Astrocyte (in vitro differentiated cells and primary cell): ENCODE measurements at places on chromosomes 6 and 20.

DNA sequence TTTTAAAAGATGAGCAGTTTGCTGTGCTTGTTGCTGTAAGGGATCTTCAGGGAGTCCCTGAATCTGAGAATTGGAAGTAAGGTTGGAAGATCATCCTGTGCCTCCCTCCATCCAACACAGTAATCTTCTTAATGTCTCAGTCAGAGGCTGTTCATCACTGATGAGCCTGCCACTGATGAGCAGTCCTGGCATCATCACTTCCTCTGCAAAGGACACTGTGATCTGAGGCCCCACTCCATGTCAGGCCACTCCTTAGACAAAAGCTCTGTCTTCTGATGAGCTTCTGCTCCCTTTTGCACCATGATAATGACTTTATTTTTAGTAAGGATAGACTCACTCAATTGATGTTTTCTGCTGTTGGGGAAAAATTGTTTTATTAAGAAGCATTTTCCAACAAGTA is 121.0 kb downstream of the UST start:
- DNase-seq: no peak

DNA sequence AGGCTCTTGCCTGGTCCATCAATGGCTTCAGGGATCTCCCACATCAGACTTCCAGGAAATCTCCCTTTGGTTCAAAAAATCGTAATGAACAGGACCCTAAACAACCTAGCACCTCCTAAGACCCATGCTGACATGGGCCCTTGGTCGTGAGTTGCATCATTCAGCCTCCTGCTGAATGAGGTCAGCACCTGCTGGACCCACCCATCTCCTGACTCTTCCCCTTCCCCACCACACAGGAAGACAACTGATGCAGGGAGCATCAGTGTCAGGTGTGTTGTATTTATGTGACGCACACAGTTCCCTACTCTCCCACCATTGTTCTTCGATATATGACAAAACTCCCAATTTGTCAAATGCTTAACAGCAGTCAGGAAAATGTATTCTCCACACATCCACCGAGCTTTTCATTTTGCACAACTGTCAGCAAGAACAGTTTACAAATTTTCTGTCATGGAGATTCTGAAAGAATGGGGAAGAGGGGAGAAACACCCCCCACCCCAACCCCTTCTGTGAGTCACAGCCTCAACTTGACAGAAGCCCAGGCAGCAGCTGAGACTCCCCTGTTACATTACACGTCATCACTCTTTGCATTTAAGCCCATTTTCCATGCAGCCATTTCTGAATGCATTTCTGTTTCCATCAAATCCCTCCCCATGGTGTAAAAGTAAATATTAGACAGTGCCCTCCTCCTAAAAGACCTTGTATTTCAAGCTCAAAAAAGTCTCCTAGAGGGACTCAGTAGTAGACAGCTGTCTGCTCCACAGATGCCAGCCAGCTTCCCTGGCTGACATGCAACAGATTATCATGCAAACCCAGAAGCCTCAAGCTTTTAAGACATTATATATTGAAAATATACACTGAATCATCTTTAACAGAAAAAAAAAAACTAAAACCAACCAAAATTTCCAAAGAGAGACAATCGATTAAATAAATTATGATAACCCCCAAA is 577.5 kb downstream of the PTPRT start:
- DNase-seq: no peak

DNA sequence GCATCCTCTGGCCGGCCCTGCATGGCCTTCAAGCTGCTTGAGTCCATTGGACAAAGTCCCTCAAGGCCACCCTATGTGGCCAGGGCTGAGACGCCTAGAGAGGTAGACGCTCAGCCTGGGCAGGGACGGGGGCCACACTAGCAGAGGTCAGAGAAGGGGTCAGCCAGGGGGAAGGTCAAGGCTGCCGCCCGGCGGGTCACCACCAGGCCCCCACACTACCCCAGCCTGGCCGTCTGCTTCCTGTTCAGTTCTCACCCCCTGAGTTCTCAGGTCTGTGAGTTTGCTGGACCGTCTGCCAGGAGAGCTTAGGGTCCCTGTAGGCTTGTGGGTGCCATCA is 37.3 kb downstream of the NTSR1 start:
- no peak for DNase-seq

DNA sequence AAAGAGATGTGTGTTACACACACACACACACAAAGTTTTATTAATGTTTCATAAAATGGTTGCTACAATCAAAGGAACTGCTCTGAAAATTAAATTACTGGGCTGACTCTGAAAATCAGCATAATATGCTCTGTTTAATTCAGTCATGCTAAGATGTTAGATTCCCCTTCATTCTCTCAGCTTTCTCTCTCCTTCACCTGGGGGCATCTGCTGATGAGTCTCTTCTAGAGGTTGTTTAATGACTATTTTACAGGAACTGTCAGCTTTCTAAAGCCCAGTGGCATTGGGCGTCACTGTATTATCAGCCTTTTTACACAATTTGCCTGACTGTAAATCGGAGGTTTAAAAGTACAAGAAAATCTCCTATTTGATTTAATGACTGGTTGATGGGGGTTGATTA is 559.7 kb upstream of the POU3F2 start:
- DNase-seq: no peak

DNA sequence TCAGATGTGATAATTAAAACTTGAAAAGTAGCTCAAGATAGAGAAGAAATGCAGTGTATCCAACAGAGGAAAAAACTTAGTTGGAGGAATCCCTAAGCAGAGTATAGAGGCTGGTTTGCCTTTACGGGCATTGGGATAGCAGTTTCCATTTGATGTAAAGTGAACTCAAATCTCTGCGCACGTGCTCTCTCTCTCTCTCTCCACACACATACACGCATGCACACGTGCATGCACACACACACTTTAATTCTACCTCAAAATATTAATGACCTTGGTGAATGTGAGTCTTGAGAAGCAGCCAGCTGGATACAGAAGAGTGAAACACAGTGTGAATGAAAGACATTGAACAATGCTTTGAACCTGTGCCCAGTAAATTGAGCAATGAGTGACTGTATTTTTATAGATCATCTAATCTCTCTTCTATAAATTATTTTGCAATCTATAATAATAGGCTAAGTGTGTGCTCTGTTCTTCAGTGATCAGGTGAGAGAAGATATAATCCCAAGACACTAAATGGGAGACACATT is 247.7 kb upstream of the FAM83B start:
- DNase-seq: no peak
